ENCODE measurements at places on chromosomes 3 and 15. TPM values are rescaled to one million over a fixed set of nuclear protein-coding genes. Genes with fewer than 3 reads are reported as not detected.

- no peak for DNase-seq
These were observed 42.6 kb downstream of the ZNF148 start for GRCh38 chr3:125332504-125332903.

GRCh38 chr3:56196700-56197099 lies 271.6 kb downstream of the ERC2 start:
- no peak for DNase-seq

DNA sequence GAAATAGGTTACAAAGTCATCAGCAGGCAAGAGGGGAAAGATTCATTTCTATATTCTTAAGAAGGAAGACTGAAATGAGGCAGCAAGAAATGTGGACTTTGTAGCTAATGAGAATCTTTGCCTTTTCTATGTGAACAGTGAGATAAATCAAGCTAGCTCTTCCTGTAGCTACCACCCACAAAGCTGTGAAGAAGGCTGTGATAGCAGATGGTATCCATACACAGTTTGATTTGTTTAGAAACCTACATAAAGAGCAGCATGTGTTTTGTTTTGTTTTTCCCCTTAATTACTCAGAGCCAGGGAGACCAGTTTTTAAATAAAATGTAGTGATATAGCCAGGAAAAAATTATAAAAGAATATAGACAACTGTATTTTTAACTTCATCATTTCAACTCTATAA lies 45.5 kb downstream of the TEX9 start:
- DNase-seq, result no peak

GRCh38 chr3:124401843-124402242 lies 328.4 kb upstream of the UMPS start:
- no peak for DNase-seq

- no peak for DNase-seq
These were observed 63.7 kb downstream of the LRCH3 start for GRCh38 chr3:197854596-197855343.

DNA sequence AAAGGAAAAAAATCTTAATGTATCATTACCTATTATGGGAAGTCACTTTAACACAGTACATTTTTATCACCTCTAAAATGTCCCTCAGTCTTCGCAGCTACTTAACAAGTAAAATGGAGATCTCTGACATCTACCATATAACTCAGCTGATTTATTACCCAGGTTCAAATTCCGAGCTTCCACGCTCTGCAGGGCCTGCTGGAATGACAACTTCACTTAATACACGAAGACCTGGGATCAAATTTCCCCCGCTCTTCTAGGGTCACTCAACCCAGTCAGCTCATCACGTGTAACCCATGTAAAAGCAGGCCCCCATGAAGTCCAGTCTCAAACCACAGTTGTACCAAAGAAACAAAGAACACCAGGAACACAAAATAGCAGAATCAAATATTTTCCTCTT lies 44.2 kb upstream of the ACP3 start:
- DNase-seq, result no peak

The FILIP1L gene
- 43.2 TPM for total RNA-seq

DNA sequence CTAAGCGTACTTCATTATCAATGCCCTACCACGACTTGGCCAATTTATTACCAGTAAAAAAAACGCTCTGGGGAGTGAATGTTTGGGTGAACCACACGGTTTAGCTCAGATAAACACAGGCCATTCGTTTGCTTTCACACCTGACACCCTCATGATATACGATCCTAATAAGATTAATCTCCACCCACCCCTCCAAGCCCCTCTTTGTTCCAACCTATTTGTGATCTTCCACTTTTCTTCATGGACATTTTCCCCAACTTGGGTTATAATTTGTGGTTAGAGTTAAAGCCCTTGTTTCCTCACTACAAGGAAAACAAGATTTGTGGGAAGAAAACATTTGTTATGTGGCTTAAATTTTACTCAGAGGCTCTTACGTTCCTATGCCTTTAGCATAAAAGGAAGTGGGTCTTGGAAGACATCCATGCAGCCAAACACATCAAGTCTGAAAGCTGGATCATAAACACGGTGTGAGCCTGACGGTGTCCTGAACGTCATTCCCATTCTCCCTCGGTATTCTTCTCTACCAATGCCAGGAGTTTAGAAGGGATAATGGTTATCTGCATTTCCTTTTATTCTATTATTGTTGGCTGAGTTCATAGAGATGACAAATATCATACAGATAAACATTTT lies 518.9 kb downstream of the NR2F2 start:
- DNase-seq, result no peak

- no peak for DNase-seq
These were observed 18.3 kb upstream of the NTRK3 start for GRCh38 chr15:88274553-88275460.

GRCh38 chr3:36221975-36222374 lies 158.3 kb upstream of the STAC start:
- no peak for DNase-seq

DNA sequence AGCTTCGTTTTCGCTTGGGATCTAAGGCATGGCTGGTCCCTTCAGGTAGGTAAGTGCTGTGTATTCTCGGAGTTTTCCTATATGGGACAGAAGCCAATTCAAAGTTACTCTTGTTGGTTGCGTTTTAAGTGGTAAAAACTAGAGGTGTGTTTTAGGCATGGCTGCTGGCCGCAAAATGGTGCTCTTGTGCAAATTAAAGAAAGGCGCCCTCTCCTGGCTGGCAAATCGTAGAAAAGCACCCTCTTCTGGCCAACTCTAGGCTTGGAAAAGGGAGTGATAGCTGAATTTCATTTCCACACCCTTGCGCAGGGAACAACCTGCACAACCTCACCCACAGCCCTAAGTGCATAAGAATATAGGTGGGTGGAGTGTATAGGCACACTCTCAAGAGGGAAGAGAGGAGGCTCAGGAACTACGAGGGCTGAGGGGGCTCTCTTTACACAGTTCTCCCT lies 23.5 kb downstream of the DRD3 start:
- DNase-seq, result no peak

The GOLGA6L4 gene
- 9.6 TPM for total RNA-seq

DNA sequence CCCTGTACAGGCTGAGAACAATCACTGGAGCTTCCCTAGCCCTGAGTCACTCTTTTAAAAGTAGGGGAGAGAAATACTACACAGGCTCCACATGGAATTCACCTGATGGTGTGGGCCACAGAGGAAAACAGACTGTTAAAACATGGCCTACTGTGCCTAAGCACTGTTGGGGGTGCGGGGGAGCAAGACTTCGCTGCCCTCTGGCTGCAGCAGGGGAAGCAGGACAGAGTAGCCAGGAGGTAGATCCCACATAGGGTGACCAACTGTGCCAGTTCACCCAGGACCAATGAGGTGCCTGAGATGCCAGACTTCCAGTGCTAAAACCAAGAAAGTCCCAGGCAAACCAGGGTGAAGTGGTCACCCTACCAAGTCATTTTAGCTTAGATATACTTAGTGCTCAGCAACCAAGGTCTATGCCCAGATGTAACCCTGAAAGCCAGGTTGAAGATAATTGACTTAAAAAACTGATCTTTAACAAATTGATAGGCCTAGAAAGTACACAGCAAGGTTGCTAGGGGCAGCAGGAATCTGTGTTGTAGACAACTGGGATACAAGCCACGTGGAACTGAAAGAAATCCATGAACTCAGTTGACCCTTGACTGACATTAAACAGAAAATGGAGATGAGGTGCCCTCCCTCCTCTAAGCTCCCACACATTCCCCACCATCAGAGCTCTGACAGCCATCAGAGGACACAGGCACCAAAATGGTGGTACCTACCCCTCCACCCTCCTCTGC lies 344.2 kb upstream of the PPP2R3A start:
- no peak for DNase-seq

DNA sequence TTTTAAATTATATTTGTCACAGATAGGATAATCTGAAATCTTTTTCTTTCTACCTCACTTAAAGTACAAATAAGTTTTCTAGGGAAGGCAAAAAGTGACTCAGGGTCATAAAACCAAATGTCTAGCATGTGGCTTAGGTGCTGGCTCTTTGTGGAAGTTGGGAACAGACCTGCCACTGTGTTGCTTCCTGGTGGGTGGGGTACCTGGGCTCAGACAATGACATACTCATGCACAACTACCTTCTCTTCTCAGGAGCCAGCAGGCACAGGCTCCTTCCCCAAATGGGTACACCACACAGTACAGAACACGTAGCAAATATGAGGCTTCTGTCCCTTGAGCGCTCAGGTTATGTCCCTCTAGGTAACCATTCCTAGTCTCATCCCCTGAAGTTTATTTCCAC lies 40.1 kb upstream of the MUC13 start:
- no peak for DNase-seq

The NOX5 gene
- 0.47 TPM for total RNA-seq

The FSTL1 gene
- 861 TPM for total RNA-seq

The PODXL2 gene
- total RNA-seq, result 3.4 TPM

- no peak for DNase-seq
These were observed 37.8 kb downstream of the CCNL1 start for GRCh38 chr3:157122116-157122515.

The ATP8B4 gene
- 15.8 TPM for total RNA-seq

The TMC3 gene
- 0.32 TPM for total RNA-seq

- DNase-seq, result no peak
These were observed 1.1 kb downstream of the FAH start for GRCh38 chr15:80153900-80154299.

- no peak for DNase-seq
These were observed 17.2 kb upstream of the CD200 start for GRCh38 chr3:112315791-112316190.

GRCh38 chr15:88207565-88207964 lies 49.0 kb downstream of the NTRK3 start:
- DNase-seq, result no peak

The CCR8 gene
- not detected for total RNA-seq

GRCh38 chr3:42144209-42144608 lies 53.1 kb downstream of the TRAK1 start:
- DNase-seq, result no peak

DNA sequence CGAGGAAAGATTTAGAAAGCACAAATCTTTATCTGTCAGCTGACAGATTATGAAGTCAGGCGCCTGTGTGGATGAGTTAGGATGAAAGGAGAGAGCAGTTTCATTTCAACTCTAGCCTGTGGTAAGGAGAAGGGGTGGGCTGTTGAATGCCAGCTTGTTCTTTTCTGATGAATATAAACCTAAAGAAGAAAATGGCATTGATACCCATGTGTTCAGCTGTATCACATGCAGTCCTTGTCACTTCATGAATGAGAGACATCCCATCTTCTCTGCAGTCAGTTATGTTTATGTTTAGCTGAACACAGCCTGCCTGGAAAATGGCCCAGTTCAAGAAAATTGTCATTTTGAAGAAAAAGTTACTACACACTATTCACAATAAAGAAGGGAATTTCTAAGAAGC lies 345.7 kb upstream of the RBMS3 start:
- no peak for DNase-seq

DNA sequence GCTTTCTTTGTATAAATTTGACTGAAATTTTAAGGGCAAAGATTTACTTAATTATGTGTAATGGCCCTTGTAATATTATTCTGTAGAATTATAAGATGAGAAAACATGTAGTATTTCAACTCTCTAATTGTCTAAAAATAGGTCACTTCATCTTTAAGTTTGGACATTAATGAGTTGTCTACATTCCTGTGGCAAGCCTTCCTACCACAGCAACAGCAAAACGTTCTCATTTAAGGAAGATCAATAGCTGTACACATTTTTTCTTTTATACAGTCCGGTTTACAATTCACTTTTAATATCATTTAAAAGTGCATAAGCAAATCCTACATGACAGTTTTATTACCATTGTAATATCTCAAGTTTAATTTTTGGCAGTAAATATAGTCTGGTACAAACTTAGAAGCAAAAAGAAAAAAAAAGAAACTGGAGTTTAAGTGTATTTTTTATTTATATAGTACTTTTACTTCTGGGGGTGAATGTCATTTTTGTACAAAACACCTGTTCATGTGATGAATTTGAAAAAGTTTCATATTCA lies 501.8 kb downstream of the ZPLD1 start:
- DNase-seq, result no peak

GRCh38 chr15:64836023-64836536 lies 5.6 kb upstream of the PLEKHO2 start:
- DNase-seq, result no peak

- DNase-seq, result no peak
These were observed 495.5 kb downstream of the NLGN1 start for GRCh38 chr3:173893066-173893465.

The SERPINI2 gene
- total RNA-seq, result not detected

The GOLGA6B gene
- total RNA-seq, result not detected

DNA sequence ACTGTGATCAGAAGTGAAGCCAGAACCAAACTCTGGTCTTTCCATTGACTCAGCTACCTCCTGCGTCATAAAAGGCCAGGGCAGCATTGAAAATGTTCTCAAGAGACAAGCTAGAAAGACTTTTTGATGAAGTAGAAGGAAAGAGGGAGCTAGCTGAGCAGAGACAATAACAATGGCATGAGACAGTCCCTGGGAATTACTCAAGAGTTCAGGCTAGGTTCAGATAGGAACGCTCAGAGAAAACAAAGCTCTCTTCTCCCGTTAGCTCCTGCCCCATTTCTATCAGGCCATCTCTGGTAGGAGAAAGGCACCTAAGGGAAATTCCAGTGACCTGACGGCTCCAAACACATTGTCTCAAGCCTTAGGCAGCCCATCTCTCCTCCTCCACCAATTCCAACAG lies 7.0 kb upstream of the OXTR start:
- DNase-seq, result no peak

DNA sequence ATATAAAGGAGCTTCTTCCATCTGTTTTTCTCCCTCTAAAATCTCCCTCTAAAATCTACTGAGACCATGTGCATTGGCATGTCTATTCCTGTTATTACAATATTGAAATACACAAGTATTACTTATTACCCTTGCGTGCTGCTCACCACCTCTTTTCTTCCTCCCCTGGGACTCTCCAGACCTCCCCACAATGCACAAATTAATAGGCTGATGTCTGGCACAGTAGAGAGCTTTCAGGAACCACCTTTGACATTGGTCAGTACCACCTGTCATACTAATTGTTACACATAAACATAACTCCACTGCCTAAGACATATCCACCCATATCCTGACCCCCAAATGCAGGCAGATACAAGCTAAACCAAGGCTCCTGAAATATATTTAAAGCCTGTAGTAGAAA lies 722.6 kb downstream of the FHIT start:
- no peak for DNase-seq

The LINGO1 gene
- 1.7 TPM for total RNA-seq

DNA sequence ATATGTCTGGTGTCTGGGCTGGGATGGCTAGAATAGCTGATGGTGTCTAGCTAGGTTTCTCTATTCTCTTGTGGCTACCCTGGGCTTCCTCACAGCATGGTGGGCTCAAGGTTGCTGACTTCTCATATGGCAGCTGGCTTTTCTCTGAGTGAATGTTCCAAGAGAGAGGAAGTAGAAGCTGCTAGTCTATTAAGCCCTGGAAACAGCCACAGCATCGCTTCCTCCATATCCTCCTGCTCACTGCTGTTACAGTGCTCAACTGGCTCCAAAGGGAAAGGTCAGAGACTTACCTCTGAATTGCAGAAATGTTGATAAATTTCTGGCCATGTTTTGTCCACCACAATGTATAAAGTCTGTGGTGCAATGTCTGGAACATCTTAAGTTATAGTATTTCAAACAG lies 299.9 kb upstream of the ADAMTS9 start:
- no peak for DNase-seq

- DNase-seq, result no peak
These were observed 677 bp downstream of the POLQ start for GRCh38 chr3:121545049-121545573.

- no peak for DNase-seq
These were observed 54.5 kb downstream of the ALDH1A2 start for GRCh38 chr15:58010983-58011382.

Measured in omental fat pad (tissue), 4 donors.